Activated CD4-positive, alpha-beta T cell treated with anti-CD3 and anti-CD28 coated beads, Interleukin-2, amount 50 U/mL, for 1 hour (primary cell): ENCODE measurements at places on chromosomes 6 and 20.
A peak's percentile ranks its signal among the peaks of the same experiment; 100 is the strongest.

GRCh38 chr6:167094820-167095637 lies 27.9 kb upstream of the CCR6 start:
- no peak for DNase-seq

DNA sequence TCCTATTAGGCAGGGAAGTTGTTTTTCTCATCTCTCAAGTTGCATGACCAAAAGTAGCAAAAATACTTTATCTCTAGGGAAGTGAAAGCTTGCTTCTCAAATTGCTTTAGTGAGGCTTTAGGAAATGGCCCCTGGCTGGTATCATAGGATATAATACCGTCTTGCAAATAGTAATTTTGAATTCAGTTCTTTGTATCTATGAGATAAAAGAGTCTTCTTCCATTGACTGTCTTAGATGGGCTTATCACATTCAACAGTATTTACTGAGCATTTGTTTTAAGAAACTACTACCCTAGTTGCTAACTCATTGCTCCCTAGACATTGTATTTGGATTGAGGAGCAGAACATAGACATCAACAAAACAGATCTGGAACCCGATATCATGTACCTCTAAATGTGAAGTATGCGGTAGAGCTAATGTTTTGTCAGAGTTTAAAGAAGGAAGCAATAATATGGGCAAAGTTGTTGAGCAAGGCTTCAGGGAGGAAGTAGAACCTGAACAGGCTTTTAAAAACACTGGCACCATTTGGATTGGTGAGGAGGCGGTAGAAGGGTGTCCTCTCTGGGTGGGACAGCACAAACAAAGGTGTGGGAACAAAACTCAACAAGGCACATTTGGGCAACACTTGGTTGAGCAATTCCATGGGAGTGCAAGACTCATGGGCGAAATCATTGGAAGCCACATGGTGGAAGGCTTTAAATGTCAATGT lies 101.5 kb downstream of the SGK1 start:
- DNase-seq = no peak

- DNase-seq = peak; percentile 77
Measured at GRCh38 chr6:43263314-43264178, 20.3 kb downstream of the TTBK1 start.

DNA sequence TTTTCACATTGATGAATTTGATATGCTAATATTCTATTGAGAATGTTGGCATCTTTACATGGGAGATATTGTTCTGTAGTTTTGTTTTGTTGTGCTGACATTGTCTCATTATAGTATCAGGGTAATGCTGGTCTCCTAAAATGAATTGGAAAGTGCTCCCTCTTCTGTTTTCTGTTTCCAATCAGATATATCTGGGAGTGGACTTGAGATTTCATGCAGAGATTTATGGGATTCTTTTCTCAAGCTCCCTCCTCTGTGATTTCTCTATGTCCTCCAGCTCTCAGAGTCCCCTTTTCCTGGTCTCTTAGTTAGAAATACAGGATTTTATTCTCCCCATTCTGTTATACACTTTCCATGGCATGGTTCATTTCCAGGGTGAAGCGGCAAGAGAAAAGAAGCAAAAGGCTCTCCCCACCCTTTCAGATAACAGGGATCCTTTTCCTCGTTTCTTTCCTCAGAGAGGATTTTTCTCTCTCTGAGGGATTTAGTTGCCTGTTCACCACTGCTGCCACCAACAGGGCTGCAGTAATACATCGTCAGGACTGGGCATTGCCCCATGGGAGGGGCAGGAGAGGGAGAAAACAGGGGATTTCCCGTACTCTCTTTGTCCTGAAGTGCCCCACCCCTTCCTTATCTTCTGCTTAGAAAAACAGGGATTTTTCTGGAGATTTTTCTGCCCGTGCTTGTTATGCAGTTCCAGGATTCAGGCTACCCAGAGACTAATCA lies 59.3 kb upstream of the STMND1 start:
- no peak for DNase-seq

- DNase-seq = no peak
Measured at GRCh38 chr6:90445533-90446108, 141.3 kb downstream of the MAP3K7 start.

GRCh38 chr6:10381830-10382208 lies 33.1 kb downstream of the TFAP2A start:
- no peak for DNase-seq

DNA sequence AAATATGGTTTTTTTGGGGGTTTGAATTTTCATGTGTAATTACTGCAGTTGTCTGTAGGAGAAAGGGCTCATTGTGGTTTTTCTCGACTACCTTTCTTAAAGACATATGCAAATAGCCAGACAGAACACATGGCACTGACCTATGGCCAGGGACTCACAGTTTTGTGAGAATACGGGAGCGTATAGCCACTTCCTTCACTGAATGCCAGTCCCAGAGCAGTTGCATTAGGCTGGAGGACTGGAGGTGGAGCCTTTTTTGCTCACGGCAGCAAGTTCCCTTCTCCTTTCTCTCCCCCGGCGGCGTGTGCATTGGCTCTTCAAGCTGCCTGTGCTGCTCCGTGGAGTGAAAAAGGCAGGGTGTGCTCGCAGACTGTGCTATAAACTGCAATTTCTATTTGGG lies 114.9 kb downstream of the AKAP7 start:
- no peak for DNase-seq

GRCh38 chr20:8587251-8587650 lies 455.2 kb downstream of the PLCB1 start:
- no peak for DNase-seq

- DNase-seq = peak; percentile 23
Measured at GRCh38 chr6:81751388-81752083, 945 bp downstream of the TENT5A start.

DNA sequence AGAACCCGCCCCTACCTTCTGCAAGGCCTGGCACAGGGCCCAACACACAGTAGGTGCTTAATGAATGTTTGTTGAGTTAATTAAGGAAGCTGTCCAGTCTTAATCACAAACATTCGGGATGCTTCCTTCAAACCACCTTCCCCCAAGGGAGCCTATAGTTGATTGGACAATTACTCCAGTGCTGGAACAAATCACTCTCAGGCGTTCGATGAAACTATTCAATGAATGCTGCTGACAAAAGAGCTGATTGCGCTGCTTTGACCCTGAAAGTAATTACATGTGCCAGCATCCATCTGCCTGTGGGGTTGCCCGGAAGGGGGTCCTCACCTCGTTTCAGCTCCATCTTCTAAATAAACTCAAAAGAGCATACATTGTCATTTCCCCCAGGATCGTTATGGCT lies 112.0 kb upstream of the SRSF6 start:
- DNase-seq = no peak

- DNase-seq = no peak
Measured at GRCh38 chr6:12224251-12224650, 65.9 kb upstream of the EDN1 start.

DNA sequence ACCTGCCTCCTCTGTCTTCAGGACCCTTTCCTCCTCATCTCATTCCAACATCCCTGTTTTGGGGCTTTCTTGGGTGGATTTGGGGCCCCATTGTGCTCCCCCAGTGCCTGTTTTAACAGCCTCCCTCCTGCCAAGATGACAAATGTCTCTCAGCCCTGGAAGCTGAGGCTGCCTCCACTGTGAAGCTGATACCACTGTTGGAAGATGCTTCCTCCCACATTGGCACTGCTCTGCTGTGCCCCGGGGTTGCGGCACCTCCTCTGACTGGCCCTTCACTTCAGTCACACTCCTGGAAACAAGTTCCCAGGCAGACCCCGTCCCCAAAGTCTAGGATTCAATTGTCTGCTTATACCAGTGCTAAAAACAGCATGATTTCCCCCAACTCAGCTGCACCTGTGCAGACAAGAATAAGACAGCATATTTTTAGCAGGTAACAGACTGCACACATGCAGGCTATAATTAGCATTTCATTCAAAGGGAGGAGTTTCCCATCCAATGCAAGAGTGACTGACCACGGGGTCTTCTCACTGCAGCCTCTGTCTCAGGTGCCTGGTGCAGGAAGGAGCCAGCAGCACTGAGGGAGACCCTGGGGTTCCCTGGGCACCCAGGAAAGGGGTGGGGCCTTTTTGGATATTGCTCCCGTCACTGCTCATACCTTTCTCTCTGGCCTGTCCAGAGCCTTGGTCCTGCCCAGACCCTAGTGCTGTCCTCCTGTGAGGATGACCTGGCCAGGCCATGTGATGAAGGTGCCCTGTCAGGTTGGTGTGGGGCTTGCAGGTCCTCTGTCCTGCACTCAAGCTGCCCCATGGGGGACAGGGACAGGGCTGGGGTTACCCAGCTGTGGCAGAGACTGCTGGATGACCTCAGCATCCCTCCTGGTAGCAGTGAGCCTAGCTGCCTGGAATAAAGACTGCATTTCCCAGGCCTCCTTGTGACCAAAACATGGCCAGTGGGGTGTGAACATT lies 31.5 kb upstream of the SULF2 start:
- no peak for DNase-seq

- no peak for DNase-seq
Measured at GRCh38 chr6:83536647-83537589, 24.6 kb downstream of the PRSS35 start.

GRCh38 chr6:4941782-4942672 lies 61.8 kb downstream of the RPP40 start:
- no peak for DNase-seq

GRCh38 chr6:32983493-32983848 lies 15.1 kb downstream of the BRD2 start:
- DNase-seq = no peak

DNA sequence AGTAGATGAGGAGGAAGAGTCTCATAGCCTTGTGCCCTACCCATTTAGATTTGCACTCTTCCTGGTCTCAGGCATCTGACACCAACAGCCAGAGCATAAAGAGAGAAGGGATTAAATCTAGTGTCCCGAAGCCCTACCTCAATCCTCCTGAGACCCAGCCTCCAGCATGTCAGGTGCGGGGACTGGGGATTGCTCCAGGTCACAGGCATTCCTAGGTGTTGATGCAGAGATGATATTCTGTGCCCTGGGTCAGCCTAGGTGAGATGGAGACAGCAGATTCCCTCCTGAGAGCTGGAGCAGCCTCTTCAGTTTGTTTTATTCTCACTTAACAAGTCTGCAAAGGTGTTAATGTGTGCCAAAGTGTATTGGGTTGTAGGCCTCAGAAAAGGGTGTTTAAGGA lies 89.8 kb downstream of the ANKRD6 start:
- no peak for DNase-seq

GRCh38 chr6:87807475-87807874 lies 105.4 kb upstream of the AKIRIN2 start:
- no peak for DNase-seq

- DNase-seq = no peak
Measured at GRCh38 chr6:14192216-14192788, 74.7 kb downstream of the CD83 start.

DNA sequence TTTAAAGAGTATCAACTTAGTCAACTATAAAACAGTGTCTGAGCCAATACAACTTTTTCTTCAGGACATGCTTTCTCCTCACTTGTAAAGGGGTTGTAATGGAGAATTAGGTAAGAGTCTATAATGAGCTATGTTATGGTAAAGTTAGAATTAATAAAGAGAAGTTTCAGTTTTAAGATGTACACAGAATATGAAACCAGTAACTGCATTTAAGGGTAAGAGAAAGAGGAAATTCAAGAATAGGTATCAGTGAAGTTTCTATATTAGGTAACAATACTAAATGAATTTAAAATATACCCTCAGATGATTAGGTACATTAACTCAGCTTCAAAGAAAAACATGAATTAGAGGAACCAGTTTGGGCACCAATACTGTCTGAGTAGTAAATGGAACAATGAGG lies 1444.3 kb upstream of the ADGRB3 start:
- no peak for DNase-seq

DNA sequence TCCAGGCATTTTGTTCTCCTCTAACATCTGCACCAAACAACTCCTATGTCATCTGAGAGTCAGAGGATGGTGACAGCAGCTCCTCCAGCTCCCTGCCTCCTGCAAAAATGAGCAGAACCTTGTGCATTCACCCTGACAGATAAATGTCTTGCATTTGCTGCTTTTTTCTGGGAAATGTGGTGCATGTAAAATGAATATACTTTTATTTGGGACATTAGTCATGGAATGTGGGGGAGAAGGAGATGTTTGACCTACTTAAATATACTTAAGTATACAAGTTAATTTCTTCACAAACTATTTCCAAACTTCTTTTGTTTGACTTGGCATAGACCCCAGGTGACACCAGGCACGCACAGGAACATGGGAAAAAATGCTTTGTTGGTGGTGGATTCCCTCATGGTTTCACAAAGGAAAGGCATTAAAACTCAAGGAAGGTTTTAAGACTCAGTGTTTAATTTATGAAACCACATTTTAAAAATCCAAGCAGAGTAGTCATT lies 181.8 kb upstream of the MCHR2 start:
- DNase-seq = no peak

GRCh38 chr6:14197118-14197517 lies 79.5 kb downstream of the CD83 start:
- DNase-seq = no peak

DNA sequence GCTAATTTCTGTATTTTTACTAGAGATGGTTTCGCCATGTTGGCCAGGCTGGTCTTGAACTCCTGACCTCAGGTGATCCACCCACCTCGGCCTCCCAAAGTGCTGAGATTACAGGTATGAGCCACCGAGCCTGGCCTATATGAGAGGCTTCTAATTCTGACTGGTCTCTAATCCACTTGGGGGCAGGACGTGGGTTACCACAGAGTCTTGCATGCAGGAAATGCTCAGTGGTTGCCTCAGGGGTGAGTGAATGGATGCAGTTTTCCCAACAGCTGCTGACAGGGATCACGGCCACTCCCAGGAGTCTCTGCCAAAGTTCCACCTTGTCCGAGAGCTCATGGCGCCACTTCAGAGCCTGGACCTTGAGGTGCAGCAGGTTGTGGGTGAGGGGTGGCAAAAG lies 6.4 kb upstream of the FANCE start:
- no peak for DNase-seq

DNA sequence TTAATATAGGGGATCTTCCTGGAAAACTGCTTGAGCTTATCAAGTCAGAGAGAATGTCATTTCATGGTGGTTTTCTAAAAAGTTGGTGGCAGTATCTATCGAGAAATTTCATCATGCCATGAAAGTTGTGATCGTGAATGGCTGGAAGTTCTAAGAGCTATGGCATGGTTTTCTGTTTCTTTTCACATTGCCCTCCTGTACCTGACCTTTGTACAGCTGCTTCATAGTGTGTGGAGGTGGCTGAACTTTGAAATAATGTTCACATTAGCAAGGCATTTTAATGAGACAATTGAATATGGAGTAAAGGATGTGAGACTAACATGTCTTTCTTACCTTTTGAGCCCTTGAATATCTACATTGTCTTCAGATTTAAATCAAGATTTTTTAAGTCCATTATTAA lies 278.2 kb upstream of the ID4 start:
- DNase-seq = no peak

- DNase-seq = no peak
Measured at GRCh38 chr20:63280929-63281545, 8.4 kb downstream of the ARFGAP1 start.

DNA sequence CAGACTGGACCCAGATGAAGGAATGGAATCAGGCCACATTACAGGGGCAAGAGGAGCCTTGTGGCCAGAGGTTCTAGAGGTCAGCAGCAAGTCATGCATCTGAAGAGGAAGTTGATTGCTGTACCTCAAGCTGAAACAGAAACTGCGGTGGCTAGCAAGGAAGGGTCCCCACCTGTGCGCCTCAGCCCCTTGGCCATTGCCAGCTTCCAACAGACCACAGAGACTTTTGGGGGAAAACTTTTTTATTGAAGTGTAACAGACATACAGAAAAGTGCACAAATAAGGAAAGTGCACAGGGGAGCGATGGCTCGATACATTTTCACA lies 26.8 kb upstream of the SLC9A8 start:
- DNase-seq = no peak
